ENCODE measurements at places on chromosomes 16 and 17. TPM values are rescaled to one million over a fixed set of nuclear protein-coding genes. Genes with fewer than 3 reads are reported as not detected.

Gene SLC52A1
- total RNA-seq = 0.66 TPM

GRCh38 chr17:45132572-45133463, 503 bp upstream of the PLCD3 start:
- peak overlapping the region; percentile 75 for H3K4me3 ChIP-seq
- DNase-seq = peak; percentile 73
- H3K36me3 ChIP-seq = peaks cover 2% of the 10 kb centered on the region
- H3K27ac ChIP-seq = peak overlapping the region; percentile 90

GRCh38 chr17:44123356-44124117, at the start of gene HDAC5:
HDAC5 (minus strand) TSS chr17:44123641; CDS start chr17:44117515, 6,126 bp downstream.
- H3K4me3 ChIP-seq = peak within 1 kb of the TSS; percentile 93
- H3K36me3 ChIP-seq = peaks cover 3% of the 10 kb centered on the region
- H3K27ac ChIP-seq = peak within 1 kb of the TSS; percentile 93
- peaks cover 3% of the 10 kb centered on the region for H3K4me1 ChIP-seq

DNA sequence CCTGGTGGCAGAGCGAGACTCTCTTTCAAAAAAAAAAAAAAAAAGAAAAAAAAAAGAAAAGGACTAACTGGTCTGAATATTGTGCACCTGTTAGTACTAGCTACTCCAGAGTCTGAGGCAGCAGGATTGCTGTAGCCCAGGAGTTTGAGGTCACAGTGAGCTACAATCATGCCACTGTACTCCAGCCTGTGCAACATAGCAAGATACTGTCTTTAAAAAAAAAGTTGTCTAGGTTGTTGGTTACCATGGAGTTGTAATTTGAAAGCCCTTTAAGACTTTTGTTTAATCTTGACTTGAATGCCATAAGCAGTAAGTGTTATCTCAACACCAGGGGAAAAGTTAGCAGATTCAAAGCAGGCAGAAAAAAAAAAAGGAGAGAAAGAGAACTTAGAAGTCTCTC, 10.9 kb upstream of the C16orf54 start:
- H3K36me3 ChIP-seq = no peaks in the 10 kb centered on the region
- peak; percentile 22 for DNase-seq
- H3K27ac ChIP-seq = no peak overlapping the region
- no peak overlapping the region for H3K4me3 ChIP-seq
- H3K4me1 ChIP-seq = no peaks in the 10 kb centered on the region

DNA sequence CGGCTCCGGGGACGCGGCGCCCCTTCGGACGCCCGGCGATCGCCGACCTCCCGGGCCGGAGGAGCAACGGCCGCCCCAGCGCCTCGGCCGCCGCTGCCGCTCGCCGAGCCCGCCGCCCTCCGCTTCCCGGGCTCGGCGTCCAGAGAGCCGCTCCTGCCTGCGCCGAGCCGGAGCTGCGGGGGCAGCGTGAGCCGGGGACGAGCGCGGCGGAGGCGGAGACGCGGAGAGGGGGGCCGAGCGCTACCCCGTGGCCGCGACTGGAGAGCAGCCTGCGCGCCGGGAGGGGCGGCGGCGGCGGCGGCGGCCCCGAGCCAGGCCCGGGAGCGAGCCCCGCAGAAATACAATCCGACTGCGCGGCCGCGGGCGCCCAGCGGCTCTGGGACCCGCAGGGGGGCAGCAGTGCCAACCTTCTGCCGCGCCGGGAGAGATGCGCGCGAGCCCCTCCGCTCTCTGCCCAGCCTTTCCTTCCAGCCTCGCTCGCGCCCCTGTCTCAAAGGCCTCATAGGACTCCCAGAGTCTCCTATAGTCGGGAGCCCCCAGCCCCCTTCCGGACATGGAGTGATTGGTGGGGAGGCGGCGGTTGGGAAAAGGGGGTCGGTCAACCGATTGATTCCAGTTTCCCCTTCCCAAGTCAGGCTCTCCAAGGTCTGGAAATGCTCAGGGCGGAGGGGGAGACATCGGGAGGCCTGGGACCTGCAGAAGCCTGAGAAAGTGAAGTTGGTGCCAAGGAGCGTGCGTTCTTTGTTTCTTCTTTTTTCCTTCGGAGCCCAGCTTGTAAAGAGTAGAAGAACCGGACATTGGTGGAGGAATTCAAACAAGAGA, 1.0 kb upstream of the SDK2 start:
- no peak overlapping the region for H3K4me3 ChIP-seq
- H3K36me3 ChIP-seq = no peaks in the 10 kb centered on the region
- no peaks in the 10 kb centered on the region for H3K4me1 ChIP-seq
- H3K27me3 ChIP-seq = peaks cover 5% of the 10 kb centered on the region

GRCh38 chr17:1683459-1683858, 1.2 kb downstream of the PRPF8 start:
- H3K4me3 ChIP-seq = peak overlapping the region; percentile 89
- DNase-seq = no peak
- H3K27me3 ChIP-seq = no peaks in the 10 kb centered on the region

Gene ASIC2
- total RNA-seq = 0.50 TPM

Gene SHCBP1
- total RNA-seq = 1.3 TPM

GRCh38 chr17:327971-328370, 24.6 kb downstream of the RPH3AL start:
- H3K27ac ChIP-seq = no peak overlapping the region
- no peaks in the 10 kb centered on the region for H3K36me3 ChIP-seq
- H3K27me3 ChIP-seq = no peaks in the 10 kb centered on the region
- no peaks in the 10 kb centered on the region for H3K4me1 ChIP-seq

GRCh38 chr17:63675607-63676546, 24.0 kb downstream of the LIMD2 start:
- no peaks in the 10 kb centered on the region for H3K27me3 ChIP-seq
- no peak overlapping the region for H3K27ac ChIP-seq
- H3K36me3 ChIP-seq = no peaks in the 10 kb centered on the region
- H3K4me3 ChIP-seq = no peak overlapping the region
- H3K4me1 ChIP-seq = peaks cover 9% of the 10 kb centered on the region

DNA sequence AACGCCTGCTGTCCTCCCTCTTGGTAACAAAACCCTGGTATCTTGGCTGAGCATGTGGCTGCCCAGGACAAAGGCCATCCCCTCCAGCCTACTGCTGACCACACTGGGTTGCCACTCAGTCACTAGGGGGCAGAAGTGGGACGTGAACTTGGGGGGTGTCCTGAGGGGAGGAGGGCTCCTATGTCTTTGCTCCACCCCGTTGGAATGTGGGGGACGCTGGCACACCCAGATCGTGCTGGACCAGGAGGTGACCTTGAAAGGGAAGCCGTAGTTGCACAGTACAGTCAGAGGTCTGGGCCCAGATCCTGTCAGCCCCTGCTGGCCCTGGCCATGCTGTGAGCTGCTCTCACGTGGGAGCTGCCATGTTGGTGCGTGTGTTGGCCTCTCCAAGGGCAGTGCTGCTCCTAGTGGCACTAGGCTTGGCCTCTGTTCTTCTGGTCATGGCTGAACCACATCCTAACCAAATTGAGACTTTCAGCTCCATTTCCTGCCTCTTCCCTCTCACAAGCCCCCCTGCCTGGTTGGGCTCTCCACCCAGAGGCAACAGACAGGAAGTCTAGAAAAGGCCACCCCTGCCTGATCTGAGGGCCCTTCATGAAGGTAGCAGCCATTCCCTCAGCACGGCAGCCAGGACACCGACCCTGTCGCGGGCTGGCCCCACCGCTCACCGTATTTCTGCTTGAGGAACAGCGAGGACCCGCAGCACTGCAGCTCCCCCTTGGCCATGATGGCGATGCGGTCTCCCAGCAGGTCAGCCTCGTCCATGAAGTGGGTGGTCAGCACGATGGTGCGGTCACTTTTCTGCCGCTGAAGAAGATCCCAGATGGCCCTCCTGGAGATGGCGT, 29.0 kb upstream of the RNPS1 start:
- H3K27me3 ChIP-seq = no peaks in the 10 kb centered on the region
- no peak overlapping the region for H3K4me3 ChIP-seq
- DNase-seq = peak; percentile 14
- no peaks in the 10 kb centered on the region for H3K4me1 ChIP-seq
- H3K27ac ChIP-seq = no peak overlapping the region

Gene ASGR1
- 0.66 TPM for total RNA-seq

DNA sequence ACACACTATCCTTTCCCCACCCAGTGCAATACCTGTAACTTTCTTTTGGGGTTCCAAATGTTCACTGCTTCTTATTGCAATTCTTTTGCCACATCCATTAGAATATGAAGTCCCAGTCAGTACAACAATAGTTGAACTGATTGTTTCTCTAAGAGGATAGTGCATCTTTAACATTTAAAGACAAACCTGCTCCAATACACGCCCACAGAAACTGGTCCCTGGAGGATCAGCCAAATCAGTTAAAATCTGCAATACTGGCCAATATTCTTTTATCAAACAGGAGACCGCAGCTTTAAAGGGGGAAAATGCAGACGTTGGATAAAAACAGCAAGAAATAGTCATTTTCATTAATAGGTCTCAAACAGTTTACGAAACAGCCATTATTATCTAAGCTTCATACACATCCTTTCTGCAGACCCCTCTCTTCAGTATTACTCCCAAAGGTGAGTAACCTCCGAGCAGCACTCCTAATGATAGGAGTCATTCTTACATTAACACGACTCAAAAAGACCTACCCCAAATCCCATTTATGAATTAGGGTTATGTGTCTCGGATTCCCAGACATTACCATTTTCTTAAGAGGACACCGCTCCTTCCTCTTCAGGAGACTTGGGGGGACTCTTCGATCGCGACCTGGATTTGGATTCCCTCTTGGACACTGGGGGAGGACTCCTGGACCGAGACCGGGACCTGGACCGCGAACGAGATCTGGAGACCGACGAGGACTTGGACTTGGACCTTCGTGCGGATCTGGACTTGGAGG, 1.4 kb downstream of the SRSF2 start:
- H3K27ac ChIP-seq = peak overlapping the region; percentile 90
- H3K36me3 ChIP-seq = peaks cover 14% of the 10 kb centered on the region
- DNase-seq = no peak
- peaks cover 10% of the 10 kb centered on the region for H3K4me1 ChIP-seq
- H3K27me3 ChIP-seq = no peaks in the 10 kb centered on the region
- H3K4me3 ChIP-seq = peak overlapping the region; percentile 94

GRCh38 chr16:667113-667779, 686 bp upstream of the RHOT2 start:
- H3K4me3 ChIP-seq = no peak overlapping the region
- no peak for DNase-seq
- no peaks in the 10 kb centered on the region for H3K27me3 ChIP-seq
- peaks cover 7% of the 10 kb centered on the region for H3K4me1 ChIP-seq

DNA sequence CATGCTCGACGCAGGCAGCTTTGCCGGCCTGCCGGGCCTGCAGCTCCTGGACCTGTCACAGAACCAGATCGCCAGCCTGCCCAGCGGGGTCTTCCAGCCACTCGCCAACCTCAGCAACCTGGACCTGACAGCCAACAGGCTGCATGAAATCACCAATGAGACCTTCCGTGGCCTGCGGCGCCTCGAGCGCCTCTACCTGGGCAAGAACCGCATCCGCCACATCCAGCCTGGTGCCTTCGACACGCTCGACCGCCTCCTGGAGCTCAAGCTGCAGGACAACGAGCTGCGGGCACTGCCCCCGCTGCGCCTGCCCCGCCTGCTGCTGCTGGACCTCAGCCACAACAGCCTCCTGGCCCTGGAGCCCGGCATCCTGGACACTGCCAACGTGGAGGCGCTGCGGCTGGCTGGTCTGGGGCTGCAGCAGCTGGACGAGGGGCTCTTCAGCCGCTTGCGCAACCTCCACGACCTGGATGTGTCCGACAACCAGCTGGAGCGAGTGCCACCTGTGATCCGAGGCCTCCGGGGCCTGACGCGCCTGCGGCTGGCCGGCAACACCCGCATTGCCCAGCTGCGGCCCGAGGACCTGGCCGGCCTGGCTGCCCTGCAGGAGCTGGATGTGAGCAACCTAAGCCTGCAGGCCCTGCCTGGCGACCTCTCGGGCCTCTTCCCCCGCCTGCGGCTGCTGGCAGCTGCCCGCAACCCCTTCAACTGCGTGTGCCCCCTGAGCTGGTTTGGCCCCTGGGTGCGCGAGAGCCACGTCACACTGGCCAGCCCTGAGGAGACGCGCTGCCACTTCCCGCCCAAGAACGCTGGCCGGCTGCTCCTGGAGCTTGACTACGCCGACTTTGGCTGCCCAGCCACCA, 9.7 kb downstream of the VASN start:
- H3K4me3 ChIP-seq = no peak overlapping the region
- peaks cover 50% of the 10 kb centered on the region for H3K4me1 ChIP-seq
- H3K27me3 ChIP-seq = no peaks in the 10 kb centered on the region
- no peak for DNase-seq

Gene PLA2G10
- not detected for total RNA-seq

Gene DPEP3
- total RNA-seq = not detected

Data from fibroblast of lung (primary cell).